ENCODE measurements at places on chromosomes 2 and 18. TPM values are rescaled to one million over a fixed set of nuclear protein-coding genes. Genes with fewer than 3 reads are reported as not detected.

The FOXD4L1 gene
- total RNA-seq, result 0.21 TPM

The CENPO gene
- total RNA-seq, result 4.2 TPM

The ERMN gene
- not detected for total RNA-seq

The ZNF514 gene
- total RNA-seq, result 11.7 TPM

The DUSP2 gene
- total RNA-seq, result 1.6 TPM
